ENCODE measurements at places on chromosomes 3 and 15.
A peak's percentile ranks its signal among the peaks of the same experiment; 100 is the strongest.

- no peak for DNase-seq
Observed at GRCh38 chr3:140929446-140929845, 12.2 kb upstream of the SLC25A36 start.

DNA sequence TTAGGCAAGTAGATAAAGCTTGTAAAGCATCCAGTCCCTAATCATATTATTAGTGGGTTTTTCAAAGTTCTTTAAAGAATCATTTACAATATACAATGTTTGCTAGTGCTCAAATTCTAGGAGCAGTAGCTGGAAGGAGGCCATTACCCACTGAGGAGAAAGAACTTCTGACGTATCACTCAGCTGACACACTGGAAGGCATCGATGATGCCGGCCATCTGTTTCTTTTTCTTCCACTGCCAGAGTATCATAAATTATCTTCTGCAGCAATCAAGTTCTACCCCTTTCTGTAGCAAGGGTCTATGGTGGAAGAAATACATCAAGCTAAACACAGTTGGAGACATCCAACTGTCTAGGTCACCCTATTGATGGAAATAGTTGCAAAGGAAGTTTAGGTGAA is 243.2 kb upstream of the LRRN1 start:
- DNase-seq: no peak

DNA sequence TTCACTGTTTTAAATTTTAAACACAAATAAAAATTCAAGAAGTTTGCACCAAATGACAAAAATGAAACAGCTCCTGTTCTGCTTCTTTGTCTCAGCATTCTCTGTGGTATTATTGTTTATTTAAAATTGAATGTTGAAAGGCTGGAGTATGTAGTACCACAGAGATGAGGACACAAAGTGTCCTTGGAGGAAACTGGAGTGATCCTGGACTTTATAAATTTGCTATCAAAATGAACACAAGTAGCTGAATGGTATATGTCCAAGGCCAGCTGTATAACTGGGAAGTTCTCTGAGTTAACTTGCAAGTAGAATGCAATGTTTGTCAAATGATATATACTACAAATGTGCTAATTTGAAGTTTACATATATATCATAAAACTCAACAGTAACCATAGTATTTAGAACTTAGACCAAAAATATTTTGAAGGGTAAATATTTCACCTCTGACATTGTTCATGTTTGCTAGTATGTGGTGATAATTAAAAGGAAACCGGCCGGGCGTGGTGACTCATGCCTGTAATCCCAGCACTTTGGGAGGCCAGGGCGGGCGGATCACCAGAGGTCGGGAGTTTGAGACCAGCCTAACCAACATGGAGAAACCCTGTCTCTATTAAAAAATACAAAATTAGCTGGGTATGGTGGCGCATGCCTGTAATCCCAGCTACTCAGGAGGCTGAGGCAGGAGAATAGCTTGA is 12.3 kb downstream of the BTLA start:
- no peak for DNase-seq

GRCh38 chr15:34436126-34436955 is 1.3 kb downstream of the GOLGA8A start:
- DNase-seq: no peak

- DNase-seq: no peak
Observed at GRCh38 chr3:17360991-17361390, 381.4 kb downstream of the TBC1D5 start.

DNA sequence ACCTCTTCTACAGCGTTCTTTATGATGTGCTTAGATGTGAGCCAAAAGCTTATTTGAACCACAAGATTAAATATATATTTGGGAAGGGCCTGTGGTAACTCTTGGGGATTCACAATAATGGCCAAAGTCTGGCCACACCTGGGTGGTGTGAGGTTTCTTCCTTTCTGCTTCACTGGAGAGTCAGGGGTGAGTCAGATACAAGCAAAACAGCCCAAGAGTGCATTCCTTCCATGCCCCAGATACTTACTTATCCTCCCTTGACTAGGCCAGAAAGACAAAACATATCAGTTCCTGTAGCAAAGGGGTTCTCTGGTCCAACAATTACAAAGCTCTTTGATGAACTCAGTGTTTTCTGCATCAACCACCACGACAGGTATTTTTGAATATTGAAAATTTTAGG is 941 bp downstream of the ZBED2 start:
- DNase-seq: no peak

GRCh38 chr15:60800299-60801072 is 321.5 kb upstream of the ICE2 start:
- DNase-seq: no peak

- DNase-seq: no peak
Observed at GRCh38 chr15:98714922-98715321, 66.6 kb downstream of the IGF1R start.

- DNase-seq: no peak
Observed at GRCh38 chr15:26037369-26037768, 174.2 kb upstream of the ATP10A start.

DNA sequence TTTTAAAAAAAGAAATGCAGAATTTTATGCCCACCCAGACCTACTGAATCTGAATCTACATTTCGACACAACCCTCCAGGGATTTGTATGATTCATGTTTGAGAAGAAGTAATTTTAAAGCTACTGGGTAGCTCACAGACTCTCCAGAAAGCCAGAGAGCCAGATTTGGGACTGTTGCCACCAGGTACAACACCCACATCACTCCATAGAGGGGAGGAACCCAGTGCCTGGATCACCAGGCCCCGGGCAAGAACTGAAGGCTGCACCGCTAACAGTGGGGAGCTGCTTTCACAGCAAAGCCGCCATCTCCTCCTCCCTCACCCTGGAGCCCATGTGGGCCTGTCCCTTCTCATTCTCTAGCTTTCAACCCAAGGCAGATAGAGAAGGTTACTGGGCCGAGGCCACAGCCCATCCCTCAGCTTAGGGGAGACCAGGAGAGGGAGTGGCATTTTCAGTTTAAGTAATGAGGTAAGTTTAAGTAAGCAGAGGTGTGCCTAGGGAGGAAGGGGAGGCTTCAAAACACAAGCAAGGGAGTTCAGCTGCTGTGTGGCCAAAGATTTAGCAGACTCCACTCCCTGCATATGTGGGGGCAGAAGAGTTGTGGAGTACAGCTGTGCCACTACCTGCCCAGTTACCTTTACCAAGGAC is 109.8 kb downstream of the IL12A start:
- no peak for DNase-seq

DNA sequence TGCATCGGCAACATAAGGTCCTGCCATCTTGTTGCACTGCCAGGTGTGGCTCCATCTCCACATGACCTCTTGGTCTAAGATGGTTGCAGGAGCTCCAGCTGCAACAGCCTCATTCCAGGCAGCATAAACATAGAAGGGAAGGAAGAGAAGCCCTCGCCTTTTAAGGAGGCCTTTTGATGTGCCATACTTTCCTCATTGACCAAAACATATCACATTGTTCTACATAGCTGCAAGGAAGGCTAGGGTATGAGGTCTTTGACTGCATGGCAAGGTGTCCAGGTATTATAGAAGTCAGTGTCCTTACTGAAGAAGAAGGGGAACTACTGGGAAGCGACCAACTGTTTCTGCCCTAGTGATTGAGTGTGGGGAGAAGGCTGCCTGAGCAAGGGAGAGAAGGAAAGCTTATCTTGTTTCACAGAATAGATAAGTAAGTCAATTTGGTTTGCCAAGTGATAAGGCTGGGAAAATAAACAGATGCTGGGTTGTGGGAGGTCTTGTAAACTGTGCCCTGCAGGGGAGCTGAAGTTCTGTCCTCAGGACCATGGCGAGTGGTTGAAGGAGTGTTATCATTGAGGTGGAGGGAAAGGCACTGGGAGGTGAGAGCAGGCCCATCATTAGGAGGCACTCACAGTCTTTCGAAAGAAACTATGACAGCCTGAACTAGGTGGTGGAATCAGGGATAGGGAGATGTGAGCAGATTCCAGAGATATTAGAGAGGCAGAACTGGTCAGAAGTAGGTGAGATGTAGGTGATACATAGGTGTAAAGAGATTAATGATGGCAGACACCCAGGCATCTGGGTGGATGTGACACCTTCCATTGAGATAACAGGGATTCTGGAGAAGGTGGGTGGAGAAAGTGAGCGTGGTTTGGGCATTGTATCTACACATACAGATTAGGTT is 93.8 kb upstream of the IGF1R start:
- no peak for DNase-seq

DNA sequence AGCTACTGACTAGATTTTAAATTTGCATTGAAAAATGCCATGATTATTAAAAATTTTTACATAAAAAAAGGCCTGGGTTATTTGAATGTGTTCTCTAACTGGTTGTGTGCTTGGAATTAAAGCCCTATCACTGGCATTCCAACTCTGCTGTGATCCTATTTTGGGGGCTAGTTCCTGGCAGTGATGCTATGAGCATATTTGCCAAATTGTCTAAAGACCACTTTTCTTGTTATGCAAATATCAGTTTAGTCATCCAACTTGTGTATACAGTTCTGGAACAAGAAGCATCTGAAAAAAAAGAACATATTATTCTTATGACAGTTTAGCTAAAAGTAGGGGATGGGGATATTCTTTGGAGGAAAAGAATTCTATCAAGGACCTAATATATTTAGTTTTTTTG is 243.4 kb upstream of the ZNF717 start:
- DNase-seq: no peak

DNA sequence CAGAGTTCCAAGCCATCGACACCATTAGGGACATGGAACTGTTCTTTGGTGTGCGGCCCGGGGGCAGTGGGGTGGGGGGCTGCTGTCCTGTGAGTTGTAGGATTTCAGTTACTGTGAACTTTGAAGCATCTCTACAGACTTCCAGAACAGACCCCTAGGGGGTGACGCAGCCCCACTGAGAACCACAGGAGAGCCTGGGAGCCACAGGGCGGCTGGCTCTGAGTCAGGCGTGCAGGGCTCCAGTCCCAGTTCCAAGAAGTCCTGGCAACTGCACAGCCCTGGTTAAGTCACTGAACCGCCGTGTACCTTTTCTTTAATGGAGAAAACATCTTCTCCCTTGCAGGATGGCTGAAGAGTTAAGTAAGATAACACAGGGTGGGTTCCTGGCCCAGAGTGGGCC is 23.5 kb upstream of the LRTM1 start:
- DNase-seq: no peak

DNA sequence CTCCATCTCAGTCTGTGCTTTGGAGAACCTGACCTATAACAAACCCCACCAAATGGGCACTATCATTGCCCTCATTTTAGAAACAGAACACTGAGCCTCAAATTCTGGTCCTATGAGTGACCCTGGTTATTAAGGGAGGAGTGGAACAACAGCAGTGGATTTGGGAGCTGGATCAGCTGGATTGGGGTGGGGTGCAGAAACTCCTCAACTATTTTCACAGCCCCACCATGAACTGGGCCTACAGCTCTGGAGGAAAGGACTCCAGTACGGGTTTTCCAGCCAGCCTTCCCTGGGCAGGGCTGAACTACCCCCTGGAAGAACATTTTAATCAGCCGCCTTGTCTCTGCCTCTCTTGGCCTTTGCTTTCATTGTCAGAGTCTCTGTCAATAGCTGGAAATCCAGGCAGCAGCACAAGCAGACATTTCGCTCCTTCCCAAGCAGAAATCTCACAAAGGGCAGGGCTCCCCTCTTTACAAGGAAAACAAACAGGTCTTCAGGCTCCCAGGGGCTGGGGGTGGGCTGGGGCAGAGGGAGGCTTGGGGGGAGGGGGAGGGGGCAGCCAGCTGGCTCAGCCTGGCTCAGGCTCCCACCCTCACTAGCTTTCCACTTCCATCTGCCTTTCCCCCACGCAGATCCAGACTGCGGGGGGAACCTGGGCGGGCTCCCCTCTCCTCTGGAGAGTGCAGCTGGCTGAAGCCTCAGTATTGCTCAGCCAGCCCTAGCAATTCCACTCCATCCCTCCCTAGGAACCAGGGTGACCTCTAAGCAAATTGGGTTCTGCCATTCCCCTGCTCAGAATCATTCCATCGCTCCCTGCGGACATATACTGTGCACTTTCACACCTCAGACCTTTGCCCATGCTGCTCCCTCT is 13.7 kb upstream of the TLE3 start:
- peak; percentile 61 for DNase-seq

DNA sequence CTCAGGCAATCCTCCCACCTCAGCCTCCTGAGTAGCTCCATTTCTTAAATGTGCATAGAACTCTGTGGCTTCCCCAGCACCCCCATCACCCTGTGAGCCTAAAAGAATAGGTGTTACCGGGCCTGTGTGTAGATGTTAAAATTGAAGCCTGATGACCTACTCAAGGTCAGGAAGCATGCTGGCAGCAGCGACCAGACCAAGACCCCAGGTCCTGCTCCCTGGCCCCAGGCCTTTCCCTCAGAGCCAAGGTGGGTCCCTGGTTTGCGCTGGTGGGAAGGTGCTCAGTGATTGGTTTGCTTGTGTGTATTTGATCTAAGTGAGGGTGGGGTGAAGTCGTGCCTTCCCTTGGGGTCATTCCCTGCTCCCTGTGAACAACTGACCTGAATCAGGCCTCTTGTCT is 18.4 kb upstream of the CRABP1 start:
- no peak for DNase-seq

DNA sequence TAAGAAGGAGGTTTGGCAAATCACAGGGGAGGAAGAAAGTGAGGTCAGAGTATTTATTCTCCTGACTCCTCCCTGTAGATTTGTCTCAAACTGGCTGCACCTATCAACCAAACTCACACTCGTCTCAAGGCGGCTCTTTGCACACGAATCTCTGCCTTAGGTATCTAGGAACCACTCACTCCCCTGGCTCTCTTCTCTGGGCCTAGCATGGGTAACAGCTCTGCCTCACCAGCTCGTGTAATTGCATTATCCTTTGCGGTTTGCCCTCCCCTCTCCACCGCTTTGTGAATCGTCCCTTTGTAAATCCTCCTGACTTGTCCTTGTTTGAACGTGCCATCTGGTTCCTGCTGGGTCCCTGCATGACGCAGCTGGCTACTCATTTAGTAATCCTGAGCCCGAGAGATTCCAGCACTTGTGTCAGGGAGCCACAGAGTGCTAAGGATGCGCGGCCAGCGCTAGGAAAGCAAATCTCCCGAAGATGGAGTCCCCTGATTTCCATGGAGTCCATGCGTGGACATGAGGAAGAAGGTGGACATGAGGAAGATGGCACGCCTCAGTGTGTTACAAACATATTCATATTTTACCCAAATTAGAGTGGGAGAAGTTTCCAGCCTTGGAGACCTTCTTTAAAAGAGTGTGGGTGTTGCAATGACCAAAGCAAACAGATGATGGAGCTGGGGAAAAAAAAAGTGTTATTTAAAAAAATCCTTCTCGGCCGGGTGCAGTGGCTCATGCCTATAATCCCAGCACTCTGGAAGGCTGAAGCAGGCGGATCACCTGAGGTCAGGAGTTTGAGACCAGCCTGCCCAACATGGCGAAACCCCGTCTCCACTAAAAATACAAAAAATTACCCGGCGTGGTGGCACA is 26.7 kb downstream of the NRROS start:
- DNase-seq: no peak

DNA sequence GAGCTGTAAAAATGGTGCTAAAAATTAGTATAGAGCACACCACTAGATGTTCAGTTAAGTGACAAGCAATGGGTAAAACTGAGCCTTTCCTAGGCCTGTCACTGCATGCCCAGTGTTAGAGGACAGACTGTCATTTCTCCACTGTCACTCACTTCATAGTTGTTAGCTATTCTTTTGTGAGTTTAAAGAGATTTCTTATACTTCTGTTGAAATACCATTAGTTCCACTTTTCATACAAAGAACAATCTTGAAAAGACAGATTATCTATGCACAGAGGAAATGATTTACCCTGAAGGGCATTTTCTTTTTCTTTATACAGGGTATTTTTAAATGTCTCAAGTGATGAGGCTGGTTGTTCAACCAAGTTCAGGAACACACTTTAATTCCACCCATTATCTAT is 28.3 kb upstream of the CHMP2B start:
- no peak for DNase-seq

- DNase-seq: no peak
Observed at GRCh38 chr3:123158899-123159390, 42.8 kb upstream of the SEC22A start.

- DNase-seq: no peak
Observed at GRCh38 chr3:359672-360071, 163.1 kb downstream of the CHL1 start.
